ENCODE measurements at places on chromosomes 12 and 14.
A peak's percentile ranks its signal among the peaks of the same experiment; 100 is the strongest.

- no peak for DNase-seq
Observed at GRCh38 chr12:11876307-11876706, 194.4 kb upstream of the BCL2L14 start.

GRCh38 chr12:80936642-80937390 is 918 bp downstream of the LIN7A start:
- DNase-seq, result no peak

DNA sequence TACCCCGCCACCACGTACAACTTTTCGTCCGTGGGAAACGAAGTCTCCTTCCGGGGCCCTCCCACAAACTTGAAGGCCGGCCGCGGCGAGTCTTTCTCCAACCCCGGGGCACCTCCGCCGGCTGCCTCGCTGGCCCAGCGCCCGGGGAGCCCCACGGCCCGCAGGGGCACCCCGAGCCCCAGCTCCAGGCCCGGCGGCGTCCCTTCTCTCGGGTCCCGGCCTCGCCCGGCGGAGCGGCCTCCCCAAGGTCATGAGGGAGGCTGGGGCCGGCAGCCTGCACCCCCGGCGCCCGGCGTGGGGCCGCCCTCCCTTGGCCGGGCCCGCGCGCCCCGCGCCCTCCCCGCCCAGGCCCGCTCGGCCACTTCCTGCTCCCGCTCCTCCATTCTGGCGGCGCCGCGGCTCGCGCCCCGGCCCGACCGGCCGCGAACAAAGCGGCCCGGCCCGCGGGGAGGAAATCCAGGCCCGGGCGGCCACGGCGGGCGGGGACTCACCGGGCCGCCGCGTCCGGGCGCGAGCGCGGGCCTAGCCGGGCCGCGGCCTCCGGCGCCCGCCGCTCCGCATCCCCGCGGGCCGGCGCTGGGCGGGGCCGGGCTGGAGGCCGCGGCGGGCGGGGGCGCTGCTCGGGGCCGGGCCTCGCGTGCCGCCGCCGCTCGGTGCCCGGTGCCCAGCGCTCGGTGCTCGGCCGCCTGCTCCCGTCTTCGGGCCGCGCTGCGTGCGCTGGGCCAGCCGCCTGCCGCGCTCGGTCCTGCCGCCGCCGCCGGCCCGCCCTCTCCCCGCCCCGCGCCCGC is at the start of gene AKT1:
AKT1 (minus strand) TSS at position 756 of the 788 bp plus-strand sequence. CDS start 3,105 bp downstream, outside the sequence.
- no peak for DNase-seq

GRCh38 chr14:105324080-105324778 is 9.7 kb downstream of the PACS2 start:
- no peak for DNase-seq

- no peak for DNase-seq
Observed at GRCh38 chr14:38107216-38107631, 100.5 kb upstream of the SSTR1 start.

- no peak for DNase-seq
Observed at GRCh38 chr14:59009967-59010366, 178.5 kb upstream of the DAAM1 start.

DNA sequence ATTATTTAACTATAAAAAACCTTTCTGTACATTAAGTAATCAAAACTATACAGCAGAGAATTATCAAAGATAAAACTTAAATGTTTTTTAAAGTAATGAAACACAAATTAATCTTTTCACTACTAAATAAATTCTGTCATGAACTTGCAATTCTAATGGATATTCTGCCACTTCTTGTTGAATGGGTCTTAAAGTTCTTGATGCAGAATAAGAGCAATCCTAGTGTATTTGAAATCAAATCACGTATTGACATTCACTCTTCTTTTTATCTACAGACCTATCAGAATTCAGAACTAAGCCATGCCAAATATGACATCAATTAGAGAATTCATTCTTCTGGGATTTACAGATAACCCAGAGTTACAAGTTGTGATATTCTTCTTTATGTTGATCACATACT is at the start of gene OR6C65:
OR6C65 (plus strand) TSS at position 301 of the 400 bp plus-strand sequence; CDS start at position 301, 0 bp downstream.
- no peak for DNase-seq

DNA sequence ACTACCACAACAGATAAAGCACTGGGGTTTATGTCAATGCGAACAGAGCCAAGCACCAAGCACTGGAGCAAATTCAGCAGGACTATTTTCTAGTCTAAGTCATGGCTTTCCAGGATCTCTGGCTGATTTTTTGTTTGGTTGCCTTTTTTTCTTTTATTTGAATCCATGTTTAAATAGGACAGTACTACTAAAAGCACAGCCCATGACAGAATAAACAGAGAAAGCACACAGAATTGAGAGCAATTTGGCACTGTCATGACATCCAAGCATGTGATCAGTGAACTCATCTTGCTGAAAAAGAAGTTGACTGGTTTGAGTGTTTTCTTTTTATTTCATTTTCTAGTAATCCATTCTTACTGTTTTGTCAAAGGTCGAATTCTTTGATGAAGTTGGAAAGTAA is 23.1 kb upstream of the RERG start:
- peak; percentile 55 for DNase-seq

GRCh38 chr14:46574221-46574977 is 77.2 kb downstream of the RPL10L start:
- no peak for DNase-seq

GRCh38 chr14:95364481-95365209 is 44.9 kb upstream of the CLMN start:
- DNase-seq, result no peak

DNA sequence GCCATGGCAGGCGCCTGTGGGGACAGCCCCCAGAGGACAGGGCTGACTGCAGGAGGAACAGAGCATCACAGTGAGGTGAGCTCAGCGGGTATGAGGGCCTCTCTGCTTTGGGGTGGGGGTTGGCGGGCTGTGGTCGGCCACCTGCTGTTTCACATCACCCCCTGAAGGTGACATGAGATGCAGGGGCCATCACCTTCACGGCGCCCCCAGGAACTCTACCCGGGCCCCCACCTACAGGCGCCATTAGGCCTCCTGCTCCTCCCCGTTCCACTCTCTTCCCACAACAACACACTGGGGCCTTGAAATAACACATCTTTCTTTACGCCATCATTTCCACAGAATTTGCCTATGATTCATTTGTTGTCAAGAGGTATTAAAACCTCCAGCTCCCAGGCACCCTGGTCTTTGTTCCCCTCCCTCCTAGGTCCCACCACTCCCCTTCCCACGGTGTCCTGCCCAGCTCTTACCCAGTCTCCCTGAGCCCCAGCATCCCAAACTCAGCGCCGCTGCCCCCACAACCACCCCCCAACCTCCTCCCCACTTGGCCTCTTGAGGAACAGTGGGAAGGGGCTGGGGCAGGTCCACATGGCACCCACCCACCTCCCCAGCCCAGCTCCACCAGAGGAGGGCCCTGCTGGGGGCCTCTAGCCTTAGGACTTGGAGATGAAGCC is 12.7 kb upstream of the HDAC7 start:
- no peak for DNase-seq

DNA sequence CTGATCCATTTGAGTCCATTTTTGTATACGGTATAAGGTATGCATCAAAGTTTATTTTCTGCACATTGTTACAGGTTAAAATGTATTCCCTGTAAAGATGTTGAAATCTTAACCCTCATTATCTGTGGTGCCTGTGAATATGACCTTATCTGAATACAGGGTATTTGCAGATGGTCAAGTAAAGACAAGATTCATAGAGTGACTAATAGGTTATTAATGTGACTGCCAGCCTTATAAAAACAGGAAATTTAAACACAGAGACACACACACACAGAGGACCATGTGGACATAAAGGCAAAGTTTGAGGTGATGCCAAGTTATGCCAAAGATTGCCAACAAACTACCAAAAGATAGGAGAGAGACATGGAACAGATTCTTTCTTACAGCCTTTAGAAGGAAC is 347.2 kb upstream of the DCN start:
- no peak for DNase-seq

GRCh38 chr14:37093364-37093763 is 79.0 kb downstream of the SLC25A21 start:
- no peak for DNase-seq

GRCh38 chr12:92745856-92746550 is 43.2 kb downstream of the PLEKHG7 start:
- DNase-seq, result no peak

GRCh38 chr12:72141381-72141780 is 130.8 kb upstream of the TRHDE start:
- DNase-seq, result no peak

GRCh38 chr12:84982888-84983287 is 53.2 kb downstream of the TSPAN19 start:
- no peak for DNase-seq

GRCh38 chr14:36254020-36254624 is 66.3 kb downstream of the MBIP start:
- no peak for DNase-seq

GRCh38 chr12:126212824-126213223 is 1147.6 kb downstream of the AACS start:
- no peak for DNase-seq

- DNase-seq, result no peak
Observed at GRCh38 chr14:52348279-52348678, 34.2 kb downstream of the PTGER2 start.

DNA sequence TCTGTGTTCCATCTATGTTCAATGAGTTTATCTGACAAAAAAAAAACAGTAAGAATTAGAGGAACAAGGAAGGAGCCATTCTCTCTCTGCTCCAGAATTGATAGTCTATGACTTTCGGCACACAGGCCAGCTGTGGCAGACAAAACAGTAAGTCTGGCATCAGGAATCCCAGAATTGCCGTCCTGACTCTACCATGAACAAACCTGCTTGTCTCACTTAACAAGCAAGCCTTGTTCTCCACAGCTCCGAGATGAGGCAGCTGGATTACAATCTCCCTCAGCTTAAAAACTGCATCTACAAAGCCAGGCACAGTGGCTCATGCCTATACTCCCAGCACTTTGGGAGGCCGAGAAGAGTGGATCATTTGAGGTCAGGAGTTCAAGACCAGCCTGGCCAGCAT is 153.6 kb upstream of the TMCC3 start:
- DNase-seq, result no peak

DNA sequence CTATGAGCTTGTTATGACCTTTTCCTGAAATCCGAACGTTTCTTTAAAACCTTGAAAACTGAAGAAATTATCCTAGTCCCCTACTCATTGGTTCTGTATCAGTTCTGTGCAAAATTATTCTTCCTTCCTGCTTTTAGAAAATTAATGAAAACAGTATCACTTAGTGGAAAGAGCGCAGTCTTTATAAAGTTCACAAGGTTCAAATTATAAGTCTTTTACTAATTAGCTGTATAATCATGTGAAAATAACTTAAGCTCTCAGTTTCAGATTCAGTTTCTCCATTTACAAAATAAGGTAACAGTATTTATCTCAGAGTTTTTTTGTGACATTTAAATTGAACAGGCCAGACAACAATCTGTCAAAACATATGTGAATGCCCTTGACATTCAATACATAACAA is 306.1 kb downstream of the ADAMTS20 start:
- DNase-seq, result no peak

DNA sequence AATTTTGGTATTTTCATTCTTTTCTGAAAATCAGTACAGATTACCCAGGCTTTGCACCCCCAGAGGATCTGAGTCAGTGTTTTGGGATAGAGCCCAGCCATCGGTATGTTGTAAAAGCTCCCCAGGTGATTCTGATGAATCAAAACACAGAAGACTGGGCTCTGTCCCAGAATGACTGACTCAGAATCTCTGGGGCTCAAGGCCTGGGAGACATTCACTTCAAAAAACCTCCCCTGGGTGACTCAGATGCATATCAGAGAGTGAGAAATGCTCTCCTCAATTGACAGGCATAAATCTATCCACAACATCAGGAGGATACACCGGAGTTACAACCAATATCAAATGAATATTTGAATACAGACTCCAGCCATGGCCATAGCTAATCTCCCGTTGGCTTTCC is 32.6 kb downstream of the SLC35F4 start:
- DNase-seq, result no peak

- no peak for DNase-seq
Observed at GRCh38 chr14:25001156-25001555, 48.8 kb downstream of the STXBP6 start.

DNA sequence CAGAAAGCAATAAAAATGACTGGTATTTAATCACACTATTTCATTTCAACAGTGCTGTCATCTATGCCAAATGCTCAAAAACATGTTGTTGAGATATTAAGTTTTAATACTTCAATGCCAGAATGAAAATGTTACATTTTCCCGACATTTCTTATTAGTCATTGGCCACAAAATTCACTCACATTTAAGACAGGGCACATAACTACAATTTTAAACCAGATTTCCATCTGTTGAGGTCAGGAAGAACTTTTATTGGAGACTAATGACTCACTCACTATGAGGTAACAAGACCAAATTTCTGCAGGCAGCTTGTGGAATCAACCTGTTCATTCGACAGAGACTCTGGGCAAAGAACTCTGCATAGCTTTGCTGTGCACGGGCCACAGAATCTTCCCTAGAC is 36.8 kb downstream of the PPTC7 start:
- no peak for DNase-seq

- DNase-seq, result no peak
Observed at GRCh38 chr14:75254381-75254822, 24.2 kb upstream of the FOS start.

DNA sequence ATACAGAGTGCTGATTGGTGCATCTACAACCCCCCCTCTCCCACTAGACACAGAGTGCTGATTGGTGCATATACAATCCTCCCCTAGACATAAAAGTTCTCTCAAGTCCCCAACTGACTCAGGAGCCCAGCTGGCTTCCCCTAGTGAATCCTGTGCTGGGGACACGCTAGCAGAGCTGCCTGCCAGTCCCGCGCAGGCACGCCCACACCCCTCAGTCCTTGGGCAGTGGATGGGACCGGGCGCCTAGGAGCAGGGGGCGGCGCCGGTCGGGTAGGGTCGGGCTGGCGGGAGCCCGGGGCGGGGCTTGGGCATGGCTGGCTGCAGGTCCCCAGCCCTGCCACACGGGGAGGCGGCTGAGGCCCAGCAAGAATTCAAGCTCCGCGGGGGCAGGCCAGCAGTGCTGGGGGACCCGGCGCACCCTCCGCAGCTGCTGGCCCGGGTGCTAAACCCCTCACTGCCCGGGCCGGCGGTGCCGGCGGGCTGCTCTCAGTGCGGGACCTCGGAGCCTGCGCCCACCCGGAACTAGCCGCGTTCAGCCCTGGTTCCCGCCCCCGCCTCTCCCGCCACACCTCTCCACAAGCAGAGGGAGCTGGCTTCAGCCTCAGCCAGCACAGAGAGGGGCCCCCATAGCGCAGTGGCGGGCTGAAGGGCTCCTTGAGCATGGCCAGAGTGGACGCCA is 64.3 kb upstream of the DDHD1 start:
- no peak for DNase-seq

DNA sequence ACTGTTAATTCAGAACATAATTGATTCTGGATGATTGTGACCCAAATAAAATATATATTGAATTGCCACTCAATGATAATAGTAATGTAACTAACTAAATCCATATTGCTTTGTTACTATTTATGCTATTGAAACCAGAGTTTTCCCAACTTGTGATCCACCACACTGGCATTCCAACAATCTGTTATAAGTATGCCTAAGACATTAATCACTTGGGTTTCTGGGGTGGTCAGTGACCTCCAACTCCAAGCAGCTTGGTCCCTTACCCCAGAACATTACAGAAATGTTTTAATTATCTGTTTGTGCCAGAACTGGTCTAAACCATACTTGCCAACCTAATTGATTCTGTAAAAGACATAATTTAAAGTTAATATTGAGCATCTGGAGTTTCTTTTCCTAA is 14.6 kb downstream of the CAPS2 start:
- DNase-seq, result no peak

GRCh38 chr12:14777271-14777670 is 26.0 kb downstream of the WBP11 start:
- no peak for DNase-seq

- DNase-seq, result peak; percentile 84
Observed at GRCh38 chr14:68979021-68979721, at the start of gene ACTN1. Gene ACTN1, minus strand, starts transcription at chr14:68979302. Its CDS starts 246 bp downstream, at chr14:68979056.

- DNase-seq, result no peak
Observed at GRCh38 chr14:54002653-54003052, 46.0 kb upstream of the BMP4 start.

- DNase-seq, result no peak
Observed at GRCh38 chr14:97065305-97066067, 268.3 kb downstream of the VRK1 start.
